Heart left ventricle (tissue), 16 donors: ENCODE measurements at places on chromosomes 7 and 10.

DNA sequence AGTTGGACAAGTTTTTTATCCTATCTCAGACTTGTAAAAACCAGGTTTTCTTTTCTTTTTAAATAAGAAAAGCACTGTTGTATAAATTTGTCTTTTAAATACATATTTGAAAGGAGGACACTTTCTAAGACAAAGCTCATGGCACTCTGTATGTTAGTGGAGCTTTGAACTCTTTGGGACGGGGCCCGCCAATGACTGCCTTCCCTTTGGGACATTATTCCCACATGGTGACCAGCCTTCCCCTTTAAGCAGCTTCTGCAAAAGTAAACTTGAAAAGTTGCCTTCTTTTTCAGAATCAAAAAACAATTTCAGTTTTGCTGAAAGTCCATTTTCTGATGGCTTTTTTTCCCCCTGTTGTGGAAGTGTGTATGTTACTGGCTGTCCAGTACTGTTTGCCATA is 1.8 kb downstream of the CUX1 start:
- DNase-seq, result no peak

- no peak for DNase-seq
Observed at GRCh38 chr7:30468041-30468440, 10.5 kb downstream of the NOD1 start.

- DNase-seq, result peak; percentile 51
Observed at GRCh38 chr7:47647181-47647917, 65.4 kb upstream of the TNS3 start.

- DNase-seq, result no peak
Observed at GRCh38 chr10:77041636-77042258, 595.9 kb downstream of the KCNMA1 start.

GRCh38 chr10:73865459-73866442 is 8.6 kb downstream of the CAMK2G start:
- peak; percentile 66 for DNase-seq
